DMS 273 treated with DMSO at 0.1 percent for 48 hours (cell line): ENCODE measurements at places on chromosomes 4 and X.

- no peak for DNase-seq
Measured at GRCh38 chr4:141153751-141154510, 20.7 kb upstream of the RNF150 start.

DNA sequence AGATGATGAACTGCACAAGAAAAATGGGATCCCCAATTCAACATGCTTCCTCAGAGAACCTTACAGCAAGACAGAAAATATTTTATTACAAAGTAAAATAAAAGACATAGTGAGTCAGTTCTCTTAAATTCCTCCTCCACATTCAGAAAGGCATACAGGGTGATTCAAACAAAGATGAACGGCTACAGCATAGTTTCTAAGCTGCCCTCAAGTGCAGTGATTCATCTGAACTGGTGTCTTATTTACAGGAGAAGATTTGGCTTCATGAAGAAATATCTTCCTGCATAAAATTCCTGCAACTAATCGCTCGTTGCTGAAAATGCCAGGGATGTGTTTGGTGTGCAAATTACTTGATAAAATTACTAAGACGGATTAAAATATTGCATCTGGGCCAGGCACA, 103.6 kb downstream of the PRKX start:
- DNase-seq, result no peak

DNA sequence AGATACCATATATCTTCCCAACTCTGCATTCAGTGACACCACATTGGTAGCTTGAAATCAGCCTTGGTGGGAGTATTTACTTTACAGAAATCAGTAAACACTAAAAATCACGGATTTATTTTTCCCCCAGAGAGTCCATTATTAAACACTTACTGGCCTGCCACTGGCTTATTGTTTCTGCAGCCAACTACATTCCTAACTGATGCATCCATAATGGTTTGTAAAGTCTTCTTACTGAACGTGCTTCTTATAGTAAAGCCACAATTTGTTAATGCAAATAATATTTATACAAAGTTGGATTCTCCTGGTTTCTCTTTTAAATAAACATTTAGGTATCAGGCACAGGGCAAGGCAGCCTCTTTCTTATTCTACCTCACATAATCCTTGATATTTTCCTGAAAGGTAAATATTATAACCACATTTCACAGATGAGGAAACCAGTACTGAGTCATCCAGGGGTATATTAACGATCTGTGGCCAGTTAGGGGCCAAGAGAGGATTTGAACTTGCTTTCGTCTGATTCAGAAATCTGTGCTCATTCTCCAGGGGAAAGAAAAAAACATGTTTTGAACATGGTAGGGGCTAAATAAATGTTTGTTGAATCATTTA, 136.5 kb downstream of the RAB28 start:
- DNase-seq, result no peak

GRCh38 chr4:144450526-144450925, 195.4 kb upstream of the HHIP start:
- DNase-seq, result no peak

DNA sequence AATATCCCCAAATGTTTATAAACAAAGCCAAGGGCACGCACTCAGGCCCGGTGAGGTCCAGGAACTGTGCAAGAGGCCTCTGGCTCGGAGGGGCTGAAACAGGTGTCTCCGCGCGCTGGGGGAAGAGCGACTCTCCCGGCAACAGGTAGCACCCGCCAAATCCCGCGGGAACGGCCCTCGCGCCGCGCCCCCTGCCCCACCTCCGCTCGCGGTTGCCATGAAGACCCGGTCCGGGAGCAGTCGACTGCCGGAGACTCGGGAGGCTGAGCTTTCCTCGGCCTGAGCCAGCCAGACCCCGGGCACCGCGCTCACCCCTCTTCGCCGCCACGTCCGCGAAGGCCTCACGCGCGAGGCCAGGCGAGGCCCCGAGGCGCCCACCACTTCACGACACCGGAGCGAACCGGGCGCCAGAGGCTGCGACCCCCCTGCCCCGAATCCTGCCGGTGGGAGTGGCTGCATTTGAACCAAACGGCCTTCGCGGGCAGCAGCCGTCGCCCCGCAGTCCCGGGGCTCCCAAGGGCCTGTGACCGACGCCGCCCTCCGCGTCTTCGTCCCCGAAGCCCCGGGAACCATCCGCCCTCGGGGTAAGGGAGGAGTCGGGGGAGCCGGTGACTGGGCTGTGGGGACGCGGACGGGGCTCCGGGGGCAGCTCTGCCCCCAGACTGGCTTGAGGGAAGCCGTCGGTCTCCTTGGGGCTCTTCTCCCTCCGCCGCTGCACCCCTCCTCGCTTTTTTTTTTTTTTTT, at the start of gene NSUN7:
NSUN7 (plus strand) TSS at position 239 of the 744 bp plus-strand sequence. CDS start 739 bp downstream, outside the sequence.
- no peak for DNase-seq

DNA sequence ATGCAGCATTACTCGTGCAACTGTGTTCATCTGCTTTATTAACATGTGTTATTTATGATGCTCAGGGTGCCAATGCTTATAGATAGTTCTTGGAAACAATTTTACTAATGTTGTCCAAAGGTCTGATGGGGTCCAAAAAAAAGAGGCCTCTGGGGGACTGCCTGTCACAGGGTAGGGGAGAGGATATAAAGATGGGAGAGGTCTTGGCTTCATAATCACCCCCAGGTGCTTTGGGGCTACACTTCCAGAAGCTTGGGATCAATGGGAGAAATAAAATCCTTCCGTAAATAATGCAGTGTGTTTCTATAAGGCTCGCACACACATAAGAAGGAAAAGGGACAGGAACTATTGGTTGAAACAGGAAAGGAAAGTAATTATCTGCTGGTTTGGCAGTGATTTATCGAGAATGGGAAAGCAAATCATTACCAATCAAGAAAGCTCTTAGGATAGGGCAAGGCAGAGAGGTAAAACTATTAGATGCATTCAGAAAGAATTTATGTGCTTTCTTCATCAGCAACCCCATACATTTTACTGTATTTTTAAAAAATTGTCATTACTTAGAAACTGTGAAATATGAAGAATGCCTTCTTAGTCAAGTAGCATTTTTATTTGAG, 571.3 kb downstream of the PACRGL start:
- DNase-seq, result no peak

DNA sequence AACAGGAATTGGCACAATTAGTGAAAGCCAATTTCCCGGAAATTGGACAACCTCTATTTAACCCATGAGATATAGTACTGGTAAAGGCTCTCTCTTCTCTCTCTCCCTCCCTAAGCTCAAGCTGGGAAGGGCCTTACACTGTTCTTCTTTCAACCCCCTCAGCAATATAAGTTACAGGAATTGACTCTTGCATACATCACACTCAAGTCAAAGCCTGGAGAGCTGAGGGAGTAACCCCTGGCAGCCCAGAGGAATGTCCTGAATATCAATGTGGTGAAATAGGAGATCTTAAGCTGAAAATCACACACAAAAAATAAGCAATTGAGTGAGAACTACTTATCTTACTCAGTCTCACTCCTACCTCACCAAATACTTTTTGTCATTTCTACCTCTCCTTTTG, 186.9 kb upstream of the SPOCK3 start:
- DNase-seq, result no peak

GRCh38 chr4:139633661-139634060, 32.0 kb upstream of the MGST2 start:
- DNase-seq, result no peak
